ENCODE measurements at places on chromosomes 16 and 17.

DNA sequence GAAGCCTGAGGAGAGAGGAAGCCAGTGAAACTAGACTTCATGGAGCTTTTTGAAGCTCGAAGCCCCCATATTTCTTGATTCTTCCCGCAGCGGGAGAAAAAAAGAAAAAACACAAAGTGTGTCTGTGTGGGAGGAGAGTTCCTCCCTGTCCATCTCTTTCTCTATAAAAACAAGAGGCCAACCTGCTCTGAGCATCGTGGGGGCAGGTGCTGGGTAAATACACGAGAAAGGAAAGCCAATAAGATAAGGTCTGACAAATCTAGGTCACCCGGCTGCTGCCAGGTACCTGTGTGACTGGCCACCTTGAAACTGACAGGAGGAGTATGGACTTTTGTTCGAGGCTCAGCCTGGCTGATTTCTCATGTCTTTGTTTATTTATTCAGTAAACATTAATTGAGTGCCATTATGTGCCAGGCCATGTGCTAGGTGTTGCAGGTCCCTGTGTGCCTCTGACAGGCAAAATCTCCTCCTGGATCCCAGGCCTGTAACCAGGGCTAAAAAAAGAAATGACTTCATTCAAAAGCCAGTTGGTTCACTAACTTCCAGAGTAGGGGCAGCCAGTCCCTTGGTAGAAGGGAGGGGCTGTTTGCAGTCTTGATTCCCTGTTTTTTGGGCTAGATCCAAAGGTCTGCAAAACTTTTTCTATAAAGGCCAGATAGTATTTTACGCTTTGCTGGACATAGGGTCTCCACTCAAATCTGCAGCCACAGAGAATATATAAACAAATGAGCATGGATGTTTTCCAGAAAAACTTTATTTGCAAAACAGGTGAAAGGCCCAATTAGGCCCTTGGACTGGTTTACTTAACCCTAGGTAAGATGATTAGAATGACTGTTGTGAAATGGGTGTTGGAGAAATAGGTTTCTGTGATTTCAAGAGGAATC, 35.6 kb downstream of the YPEL2 start:
- no peak for DNase-seq

DNA sequence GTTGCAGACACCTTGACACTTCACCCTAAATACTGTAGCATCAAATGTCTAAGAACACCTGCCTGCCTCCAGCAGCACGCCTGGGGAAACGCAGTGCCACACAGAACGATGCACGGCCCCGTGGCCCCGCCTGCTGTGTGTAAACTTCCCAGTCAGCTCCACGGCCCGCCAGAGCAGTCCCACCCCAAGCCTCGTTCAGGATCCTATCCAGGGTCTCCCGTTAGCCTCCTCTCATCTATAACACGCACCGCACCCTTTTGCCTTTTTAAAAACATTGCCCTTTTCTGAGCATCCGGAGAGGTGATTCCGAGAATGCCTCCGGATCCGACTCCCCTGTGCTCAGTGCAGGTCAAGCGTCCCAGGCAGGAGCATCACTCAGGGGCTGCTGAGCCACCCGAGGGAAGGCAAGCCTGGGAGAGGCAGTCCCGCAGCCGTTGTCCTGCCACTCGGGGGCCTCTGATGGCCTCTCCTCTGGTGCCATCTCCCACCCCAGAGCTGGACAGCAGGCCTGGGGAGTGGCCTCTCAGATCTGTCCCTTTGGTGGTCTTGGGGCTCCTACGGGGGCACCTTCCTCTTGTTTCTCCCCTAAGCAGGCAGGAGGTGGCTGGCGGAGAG, 37.9 kb upstream of the SLC38A10 start:
- no peak for DNase-seq

DNA sequence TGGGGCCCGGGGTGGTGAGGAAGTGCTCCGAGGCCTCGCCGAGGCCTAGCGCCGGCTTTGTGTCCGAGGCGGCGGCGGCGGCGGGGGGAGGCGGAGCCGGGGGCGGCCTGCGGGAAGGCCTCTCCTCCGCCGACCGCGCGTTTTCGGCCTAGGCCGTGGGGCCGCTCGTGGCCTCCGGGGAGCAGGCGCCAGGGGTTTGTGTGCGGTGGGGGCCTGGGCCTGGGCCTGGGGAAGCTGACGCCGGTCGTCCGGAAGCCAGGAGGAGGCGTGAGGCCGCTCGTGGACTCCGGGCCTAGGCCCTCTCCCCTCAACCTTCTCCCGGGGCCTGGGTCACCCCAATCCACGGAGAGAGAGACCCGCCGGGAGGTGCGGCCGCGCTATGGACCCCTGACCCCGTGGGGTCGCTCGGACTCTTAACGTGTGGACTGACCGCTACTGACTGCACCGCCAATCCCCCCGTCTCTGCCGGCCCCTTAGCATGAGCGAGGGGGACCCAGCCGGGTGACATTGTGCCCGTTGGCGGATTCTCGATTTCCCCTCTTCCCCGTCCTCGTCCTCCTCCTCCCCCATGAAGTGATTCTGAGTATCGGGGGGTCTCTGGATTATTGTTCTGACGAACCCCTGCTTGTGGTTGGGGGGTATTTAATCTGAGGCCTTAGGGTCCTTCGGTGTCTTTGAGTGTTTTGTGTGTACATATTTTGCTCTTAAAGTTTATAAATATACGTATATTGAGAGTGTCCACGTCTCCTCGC, 660 bp downstream of the RBBP6 start:
- DNase-seq, result peak; percentile 50

GRCh38 chr17:66702106-66702936, 132.6 kb upstream of the CACNG5 start:
- no peak for DNase-seq

DNA sequence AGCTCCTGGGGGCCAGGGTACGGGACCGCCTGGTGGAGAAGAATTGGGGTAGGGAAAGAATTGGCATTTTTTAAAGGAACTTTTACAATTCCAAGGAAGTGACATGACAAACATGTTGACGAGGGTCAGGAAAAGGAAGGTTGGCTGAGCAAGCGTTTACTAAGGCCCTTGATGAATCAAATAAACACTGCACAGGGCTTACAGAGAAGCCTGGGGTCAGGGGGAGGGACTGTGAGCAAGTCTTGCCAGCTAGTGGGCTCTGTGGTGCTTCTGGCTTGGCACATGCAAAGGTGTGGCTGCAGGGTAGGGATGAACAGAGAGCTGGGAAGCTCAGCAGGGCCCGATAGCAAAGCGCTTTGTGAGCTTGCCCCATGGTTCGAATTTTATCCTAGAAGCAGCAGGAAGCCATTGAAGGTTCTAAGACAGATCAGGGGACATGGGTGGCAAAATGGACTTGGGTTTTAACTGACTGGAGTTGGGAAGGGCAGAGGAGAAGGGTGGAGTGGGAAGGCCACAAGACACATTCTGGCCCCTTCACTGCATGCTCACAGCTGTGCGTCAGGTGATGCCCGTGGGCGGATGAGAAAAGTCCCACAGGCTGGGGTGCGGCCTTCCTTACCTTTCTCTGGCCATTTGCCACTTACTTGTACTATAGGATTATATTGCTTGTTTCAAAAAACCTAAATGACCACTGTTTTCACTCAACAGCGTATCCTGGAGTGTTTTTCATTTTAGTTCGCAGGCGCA, 117.8 kb downstream of the SOCS1 start:
- DNase-seq, result no peak

- DNase-seq, result no peak
These were observed 1110.0 kb upstream of the EEF2KMT start for GRCh38 chr16:6207580-6207979.

DNA sequence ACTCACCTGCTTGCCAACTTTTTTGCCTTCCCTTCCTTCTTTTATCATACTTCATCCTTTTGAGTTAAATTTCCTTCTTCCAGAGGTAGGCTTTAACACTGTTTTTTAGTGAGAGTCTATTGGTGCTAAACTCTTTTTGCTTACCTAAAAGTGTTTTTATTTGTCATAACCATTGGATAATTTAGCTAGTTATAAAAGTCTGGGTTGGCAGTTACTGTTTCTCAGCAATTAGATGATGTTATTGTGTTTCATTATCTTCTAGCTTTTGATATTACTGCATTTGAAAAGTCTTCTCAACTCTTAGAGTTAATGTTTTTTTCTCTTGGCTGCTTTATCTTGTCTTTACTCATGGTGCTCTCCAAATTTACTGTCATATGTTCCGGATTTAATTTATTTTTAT, 22.6 kb downstream of the ZNRF1 start:
- no peak for DNase-seq

GRCh38 chr17:34321964-34322363, 2.7 kb downstream of the CCL8 start:
- DNase-seq, result no peak

DNA sequence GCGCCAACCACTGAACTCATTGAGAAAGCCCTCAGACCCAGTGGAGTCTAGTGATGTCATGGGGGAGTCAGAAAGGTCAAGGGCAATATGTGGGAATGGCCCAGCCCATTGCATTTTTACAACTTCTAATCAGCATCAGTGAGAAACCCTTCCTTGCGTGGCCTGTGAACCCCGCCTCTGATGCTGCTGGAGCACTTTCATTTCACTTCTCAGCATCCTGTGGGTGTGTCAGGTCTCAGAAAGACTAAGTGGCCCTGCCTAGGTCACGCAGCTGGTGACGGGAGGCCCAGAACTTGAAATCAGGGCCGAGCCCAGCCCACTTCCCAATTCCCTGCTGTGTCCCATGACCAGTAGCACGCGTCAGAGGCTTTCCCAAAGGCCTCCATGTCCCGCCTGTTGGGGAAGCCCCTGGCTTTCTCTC, 6.1 kb downstream of the DNAI2 start:
- DNase-seq, result peak; percentile 33

- peak; percentile 25 for DNase-seq
These were observed 16.6 kb upstream of the INPP5K start for GRCh38 chr17:1532836-1533602.

DNA sequence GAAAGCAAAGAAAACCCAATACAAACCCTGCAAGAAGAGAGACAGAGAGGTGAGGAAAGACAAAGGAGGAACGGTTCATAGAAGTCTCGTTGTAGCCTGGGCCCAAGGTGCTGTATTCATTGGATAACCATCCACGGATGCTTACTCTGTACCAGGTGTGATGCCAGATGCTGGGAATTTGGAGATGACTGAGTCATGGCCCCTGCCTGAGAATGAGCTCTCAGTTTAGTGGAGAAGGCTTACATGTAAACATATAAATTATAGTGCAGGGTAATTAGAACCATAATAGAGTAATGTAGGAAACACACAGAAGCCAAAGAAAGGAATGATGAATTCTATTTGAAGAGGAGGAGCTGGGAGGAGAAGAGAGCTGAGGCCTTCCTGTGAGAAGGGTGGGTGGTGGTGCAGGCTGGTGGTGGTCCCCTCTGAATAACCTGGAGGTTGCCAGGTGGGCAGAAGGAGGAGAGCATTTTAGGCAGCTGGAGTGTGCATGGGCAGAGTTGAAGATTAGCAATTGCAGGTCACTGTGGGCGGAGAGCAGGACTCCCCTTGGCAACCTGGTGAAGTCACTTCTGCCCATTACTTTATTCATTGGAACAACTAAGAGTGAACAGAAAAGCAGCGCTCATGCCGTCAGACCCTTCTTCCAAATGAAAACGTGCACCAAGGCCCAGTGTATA, 7.7 kb upstream of the ZG16 start:
- no peak for DNase-seq

- DNase-seq, result no peak
These were observed 20.0 kb upstream of the IL17C start for GRCh38 chr16:88618182-88618955.

GRCh38 chr17:38725066-38725465, 5.1 kb upstream of the CISD3 start:
- no peak for DNase-seq

GRCh38 chr17:10793256-10793655, 10.6 kb downstream of the TMEM238L start:
- no peak for DNase-seq

- DNase-seq, result peak; percentile 95
These were observed at the start of gene ACLY for GRCh38 chr17:41918314-41919164. Gene ACLY (minus strand): TSS chr17:41918951. CDS start chr17:41913873, 5,078 bp downstream.

DNA sequence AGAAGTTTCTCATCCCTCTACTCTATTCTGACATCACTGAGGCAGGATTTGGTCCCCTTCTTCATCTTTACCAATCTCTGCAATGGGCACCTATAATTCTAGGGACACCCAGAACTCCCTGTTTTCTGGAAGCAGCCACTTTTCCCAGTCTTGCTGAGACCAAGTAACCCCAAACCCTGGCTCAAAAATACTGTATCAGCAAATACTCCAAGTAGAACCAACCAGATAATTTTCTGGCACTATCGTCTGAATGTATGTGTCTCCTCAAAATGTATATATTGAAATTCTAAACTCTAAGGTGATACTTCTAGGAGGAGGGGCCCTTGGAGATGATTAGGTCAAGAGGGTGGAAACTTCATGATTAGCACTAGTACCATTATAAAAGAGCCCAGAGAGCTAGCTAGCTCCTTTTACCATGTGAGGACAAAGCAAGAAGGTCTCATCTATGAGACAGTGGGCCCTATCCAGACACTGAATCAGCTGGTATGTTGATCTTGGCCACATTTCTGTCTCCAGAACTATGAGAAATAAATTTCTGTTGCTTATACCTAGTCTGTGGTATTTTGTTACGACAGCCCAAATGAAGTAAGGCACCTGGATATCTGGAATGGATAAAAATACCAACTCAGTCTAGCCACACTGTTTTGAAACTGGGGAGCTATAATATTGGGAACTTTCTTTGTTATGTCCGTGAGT, 464.4 kb downstream of the CDH11 start:
- no peak for DNase-seq

- DNase-seq, result no peak
These were observed 496.9 kb upstream of the C16orf82 start for GRCh38 chr16:26569793-26570192.

DNA sequence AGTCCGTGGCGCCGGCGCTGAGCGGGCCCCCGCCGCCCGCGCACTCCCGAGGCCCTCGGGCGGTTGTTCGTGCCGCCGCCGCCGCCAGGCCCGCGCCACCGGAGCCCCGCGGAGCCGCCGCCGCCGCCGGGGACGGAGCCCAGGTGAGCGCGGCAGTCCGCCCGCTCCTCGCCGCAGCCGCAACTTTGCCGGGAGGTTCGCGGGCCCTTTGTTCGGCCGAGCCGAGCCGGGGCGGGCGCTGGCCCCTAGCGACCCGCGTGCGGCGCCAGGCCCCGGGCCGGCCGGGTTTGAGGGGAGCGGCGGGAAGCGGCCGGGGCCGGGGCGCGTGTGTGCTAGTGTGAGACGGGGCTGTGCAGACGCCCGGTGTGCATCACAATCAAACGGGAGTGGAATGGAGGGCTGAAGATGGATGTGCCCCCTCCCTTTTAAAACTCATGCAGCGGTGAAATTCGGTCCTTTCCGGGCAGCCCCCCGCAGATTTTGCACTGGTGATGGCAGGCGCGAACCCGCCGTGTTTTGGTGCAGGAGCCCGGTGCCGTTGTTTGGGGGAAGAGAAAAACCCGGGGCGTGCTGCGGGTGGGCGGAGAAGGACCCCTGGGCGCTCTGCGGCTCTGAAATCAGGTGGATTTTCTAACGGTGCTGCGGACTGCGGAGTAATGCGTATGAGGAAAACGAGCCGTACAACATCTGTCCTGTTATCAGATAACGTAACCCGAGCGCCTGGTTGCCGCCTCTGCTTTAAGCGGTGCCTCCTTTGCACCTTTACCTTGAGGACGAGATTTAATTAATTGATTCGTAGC, 823 bp downstream of the TNRC6C start:
- DNase-seq, result peak; percentile 25

- no peak for DNase-seq
These were observed 47.5 kb upstream of the ENDOV start for GRCh38 chr17:80367503-80367902.

GRCh38 chr17:27980043-27980442, 62.4 kb upstream of the NLK start:
- DNase-seq, result no peak

- DNase-seq, result no peak
These were observed 397.3 kb downstream of the SHISA9 start for GRCh38 chr16:13298666-13299065.

Measured in stimulated activated CD4-positive, alpha-beta T cell treated with anti-CD3 and anti-CD28 coated beads, Interleukin-12 subunit alpha, Interleukin-12 subunit beta, amount 100 ng/mL, for 4 hours (primary cell).